ENCODE measurements at places on chromosomes 6 and 20.

DNA sequence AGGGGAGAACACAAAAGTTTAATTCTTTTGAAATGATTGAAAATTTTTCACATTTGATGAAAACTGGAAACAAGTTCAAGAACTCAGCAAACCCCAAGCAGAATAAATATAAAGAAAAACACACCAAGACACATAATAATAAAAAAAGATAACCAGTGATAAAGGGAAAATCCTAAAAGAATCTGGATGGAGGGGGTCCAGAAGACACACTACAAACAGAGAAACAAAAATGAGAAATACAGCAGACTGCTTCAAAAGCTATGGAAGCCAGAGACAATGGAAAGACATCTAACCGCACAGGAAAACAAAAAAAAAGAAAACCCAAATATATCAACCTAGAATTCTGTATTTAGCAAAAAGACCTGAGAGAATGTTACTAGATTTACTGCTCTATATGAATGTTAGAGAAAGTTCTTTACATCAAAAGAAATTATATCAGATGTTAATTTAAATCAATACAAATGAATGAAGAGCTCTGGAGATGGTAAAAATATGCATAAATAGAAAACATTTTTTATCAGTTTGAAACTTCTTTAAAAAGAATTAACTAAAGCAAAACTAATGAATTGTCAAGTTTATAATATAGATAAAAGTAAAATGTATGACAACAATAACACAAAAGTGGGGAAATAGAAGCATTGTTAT lies 310.7 kb upstream of the PREP start:
- DNase-seq: peak; percentile 16

- DNase-seq: peak; percentile 98
Measured at GRCh38 chr6:14706378-14706929, 539.4 kb upstream of the JARID2 start.

DNA sequence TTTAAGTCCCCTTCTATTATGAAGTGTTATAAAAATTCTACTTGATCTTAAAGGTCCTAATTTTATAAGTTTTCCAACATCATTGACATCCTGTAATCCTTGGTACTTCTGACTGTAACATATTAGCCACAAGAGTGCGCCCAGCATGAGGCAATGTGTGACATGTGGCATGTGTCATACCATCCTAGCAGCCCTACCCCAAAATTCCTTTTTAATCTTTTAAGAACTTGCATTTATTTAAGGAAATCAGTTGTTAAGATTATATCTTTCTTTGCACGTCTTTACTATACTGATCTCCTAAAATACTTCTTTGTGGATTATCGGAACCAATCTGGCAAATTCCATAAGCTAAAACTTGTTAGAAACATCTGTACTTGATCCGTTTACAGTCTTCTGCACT lies 167.1 kb upstream of the SLC24A3 start:
- DNase-seq: no peak

DNA sequence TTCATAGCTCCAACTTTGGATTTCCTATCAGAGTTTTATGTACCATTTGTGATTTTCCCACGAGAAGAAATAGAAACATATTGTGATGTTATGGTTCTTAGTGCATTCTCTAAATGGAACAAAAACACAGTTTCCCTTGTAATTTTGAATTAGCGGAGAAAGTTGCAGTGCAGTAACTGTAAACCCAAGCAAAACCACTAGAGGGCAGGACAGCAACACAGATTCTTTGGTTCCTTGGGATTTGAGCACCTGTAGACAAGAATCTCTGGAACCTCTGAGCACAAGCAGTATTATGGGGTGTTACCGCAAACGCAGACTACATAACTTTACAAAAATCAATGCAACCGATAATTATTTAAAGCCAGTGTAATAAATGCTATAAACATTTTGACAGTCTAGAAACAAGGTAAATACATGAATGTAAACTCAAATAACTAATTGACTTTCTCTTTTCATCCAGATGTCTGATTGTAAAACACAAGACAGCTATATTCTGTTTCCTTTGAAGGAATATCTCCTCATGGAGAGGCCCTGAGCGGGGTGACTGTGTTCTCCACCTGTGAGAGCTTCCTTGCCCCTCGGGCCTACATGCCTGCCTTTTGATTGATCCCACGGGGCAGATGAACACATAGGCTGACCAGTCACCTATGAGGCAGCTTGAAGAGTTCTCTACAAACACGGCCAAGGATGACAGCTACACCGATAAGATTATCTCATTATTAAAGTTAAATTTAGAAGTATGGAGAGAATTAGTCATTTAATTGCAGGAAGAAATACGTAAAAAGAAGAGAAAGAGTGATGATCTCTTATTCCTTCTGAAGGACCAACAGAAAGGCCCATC lies 67.5 kb upstream of the COL21A1 start:
- DNase-seq: peak; percentile 39

DNA sequence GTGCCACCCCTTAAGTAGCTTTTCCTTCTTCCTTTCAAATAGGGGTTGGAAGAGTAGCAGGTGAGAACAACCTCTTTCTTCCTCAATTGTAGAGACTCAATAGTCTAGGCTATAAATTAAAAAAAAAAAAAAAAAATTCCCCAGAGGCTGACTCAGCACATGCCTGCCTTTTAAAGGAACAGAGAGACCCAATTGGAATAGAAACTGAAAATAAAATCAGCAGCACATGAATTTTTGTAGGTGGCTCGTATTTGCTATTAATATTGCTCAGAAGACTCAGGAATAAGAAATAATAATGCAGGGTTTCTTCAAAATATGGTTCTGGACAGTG lies 19.3 kb downstream of the TOP1 start:
- peak; percentile 63 for DNase-seq

DNA sequence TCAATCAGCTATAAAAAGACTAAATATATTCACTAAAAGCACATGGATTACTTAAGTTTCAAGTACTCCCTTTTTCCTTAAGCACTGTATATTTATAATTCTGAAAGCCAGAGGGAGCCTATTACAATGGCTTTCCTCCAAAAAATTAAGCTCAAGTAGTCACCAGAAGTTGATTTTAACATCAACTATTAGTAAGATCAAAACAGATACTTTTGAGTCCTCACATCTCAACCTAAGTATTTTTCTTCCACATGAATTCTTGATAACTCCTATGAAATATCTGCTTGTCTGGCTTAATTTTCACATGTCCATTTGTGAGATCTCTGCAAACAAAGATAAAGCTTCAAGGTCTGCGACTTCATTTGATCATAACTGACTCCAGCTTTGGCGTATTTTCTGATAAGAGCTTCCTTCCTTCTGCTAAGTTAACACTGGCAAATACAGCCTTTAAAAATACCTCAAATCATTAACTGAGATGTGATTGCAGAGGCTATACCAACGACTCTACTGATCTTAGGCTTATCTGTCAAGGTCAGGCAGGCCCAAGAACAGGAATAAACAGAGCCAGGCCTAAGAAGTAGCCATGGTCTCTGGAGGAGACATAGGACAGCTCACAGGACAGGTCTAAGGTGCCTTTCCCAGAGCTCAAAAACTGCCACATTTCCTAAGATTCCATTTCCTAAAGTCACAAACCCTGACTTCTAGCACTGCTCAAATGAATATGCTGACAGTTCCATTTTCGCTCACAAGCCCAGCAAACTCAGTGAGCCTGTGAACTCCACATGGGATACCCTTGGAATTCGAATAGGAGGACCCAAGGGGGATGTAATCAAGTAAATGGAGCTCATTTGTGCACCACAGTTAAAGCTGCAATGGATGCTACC lies 10.0 kb downstream of the SNX5 start:
- DNase-seq: peak; percentile 28
